IMR-90 (cell line): ENCODE measurements at places on chromosomes 2 and 18.

- no peak for DNase-seq
Measured at GRCh38 chr18:76771192-76771799, 51.1 kb upstream of the ZNF236 start.

- no peak for DNase-seq
Measured at GRCh38 chr2:10960606-10961489, 49.1 kb downstream of the KCNF1 start.

DNA sequence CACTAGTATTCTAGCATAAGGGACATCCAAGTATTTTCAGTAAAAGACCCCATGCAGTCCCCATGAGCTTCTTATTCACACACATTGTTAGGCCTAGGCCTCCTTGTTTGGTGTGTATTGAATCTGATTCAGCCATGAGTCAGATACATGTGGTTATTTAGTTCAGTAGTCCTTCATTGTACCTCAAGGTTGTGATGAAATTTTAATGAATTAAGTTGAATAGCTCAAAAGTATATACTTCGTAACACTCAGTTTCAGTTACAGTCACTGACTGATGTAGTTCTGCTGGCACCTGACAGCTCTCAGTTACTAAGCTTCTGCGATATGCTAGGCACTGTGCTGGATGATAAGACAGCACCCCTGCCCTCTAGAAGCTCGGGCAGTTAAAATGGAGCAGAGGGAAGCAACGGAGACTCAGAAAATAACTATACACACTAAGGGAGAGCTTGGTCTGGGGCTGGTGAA is 86.4 kb downstream of the XRCC5 start:
- DNase-seq: peak; percentile 94

GRCh38 chr2:136029149-136029548 is 43.7 kb upstream of the DARS1 start:
- no peak for DNase-seq

DNA sequence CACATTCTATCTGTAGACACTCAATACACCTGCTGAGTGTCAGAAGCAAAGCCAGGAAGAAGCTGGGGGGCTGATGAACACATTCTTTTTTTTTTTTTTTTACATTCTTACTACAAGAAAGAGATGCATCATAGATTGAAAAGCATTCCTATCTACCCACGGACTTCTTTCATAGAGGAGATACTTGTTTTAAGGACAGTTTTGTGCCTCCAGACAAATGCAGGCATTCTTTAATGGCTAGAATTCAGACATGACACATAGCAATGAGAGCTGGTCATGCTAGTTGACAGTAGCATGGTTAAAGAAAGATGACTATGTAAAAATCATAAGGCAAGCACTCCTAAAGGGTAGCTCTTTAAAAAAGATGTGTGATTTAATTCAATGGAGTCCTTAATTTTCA is 110.2 kb downstream of the EPHA4 start:
- peak; percentile 71 for DNase-seq

DNA sequence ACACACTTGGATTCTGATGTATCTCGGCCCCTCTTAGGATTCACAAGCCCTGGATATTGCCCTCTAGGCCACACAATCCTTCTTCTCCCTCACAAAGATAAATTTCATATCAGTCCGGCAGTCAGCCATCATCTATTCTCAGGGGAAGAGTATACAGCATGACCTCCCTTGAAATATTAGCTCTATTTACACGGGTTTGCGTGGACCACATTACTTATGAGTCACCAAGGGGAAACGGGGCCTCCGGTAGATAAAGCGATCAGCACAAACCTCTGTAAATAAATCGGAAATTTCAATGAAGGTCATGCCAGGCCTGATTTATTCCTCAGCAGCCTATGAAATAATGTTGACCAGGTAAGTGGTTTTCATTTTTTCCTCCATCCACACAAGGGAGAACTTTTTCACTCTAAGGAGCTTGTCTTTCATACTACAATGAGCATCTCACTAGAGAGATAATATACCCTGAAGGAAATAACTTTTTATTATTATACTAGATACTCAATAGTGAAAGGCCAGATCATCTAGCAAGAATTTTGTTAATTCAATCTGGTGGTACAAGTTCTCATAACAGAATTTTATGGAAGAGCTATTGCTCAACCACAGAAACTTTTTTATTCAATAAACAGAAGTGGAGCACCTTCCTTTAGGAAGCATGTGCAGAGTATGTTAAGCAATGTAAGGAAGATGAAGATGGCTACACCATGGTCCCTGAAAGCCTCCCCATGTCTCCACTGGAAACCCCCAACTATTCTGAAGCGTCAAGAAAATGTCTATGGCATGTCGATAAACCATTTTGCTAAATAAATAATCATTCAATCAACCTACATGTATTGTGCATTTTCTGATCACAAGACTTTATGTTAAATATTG is 125.2 kb upstream of the PIK3C3 start:
- DNase-seq: no peak

DNA sequence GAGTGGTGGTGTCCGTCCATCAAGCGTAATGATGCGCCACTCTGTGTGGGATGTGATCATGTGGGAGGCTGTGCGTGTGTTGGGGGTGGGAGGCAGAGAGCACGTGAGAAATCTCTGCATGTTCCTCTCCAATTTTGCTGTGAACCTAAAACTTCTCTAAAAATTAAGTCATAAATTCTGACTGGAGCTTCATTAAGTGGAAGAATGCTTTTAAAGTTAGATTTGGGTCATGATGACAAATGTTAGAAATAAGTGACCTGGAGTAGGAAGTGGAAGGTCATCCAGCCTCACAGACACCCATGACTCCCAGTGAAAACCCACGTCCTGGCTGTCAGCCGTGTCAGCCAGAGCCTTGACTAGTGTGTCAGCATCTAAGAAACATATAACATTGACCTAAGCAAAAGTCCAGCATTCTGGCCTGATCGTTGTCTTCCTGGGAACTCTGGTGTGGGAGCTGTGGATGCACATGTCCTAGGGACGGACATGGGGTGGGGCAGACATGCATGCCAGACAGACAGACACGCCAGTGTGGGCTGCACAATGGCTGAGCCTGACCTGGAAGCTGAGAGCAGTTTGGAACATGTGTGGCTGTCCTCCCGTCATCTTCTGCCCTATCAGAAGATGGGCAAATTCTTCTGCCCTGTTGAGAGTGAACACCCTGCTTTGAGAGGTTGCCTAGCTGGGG is 245.6 kb downstream of the FAM210A start:
- no peak for DNase-seq

- no peak for DNase-seq
Measured at GRCh38 chr2:179260224-179260623, 4.4 kb downstream of the SESTD1 start.

- DNase-seq: no peak
Measured at GRCh38 chr2:100236166-100236565, 86.1 kb downstream of the LONRF2 start.
